ENCODE measurements at places on chromosomes 13 and 19.

DNA sequence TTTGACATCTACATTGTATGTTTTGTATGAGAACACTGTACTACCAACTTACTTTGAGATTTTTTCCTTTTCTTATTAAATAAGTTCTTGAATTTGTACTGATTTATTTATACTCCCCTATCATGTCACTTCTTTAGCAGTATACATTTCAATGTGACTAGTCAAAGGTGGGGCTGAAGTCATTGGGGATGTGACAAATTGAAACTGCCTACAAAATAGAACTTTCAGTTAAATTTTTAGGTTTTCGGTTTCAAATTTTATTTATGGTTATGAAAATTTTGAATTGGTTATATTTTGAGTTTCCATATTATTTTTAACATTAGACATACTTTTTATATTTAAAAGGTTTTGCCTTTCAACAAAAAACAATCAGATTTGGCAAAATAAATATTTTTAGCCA, 221.6 kb downstream of the NBEA start:
- DNase-seq, result no peak

DNA sequence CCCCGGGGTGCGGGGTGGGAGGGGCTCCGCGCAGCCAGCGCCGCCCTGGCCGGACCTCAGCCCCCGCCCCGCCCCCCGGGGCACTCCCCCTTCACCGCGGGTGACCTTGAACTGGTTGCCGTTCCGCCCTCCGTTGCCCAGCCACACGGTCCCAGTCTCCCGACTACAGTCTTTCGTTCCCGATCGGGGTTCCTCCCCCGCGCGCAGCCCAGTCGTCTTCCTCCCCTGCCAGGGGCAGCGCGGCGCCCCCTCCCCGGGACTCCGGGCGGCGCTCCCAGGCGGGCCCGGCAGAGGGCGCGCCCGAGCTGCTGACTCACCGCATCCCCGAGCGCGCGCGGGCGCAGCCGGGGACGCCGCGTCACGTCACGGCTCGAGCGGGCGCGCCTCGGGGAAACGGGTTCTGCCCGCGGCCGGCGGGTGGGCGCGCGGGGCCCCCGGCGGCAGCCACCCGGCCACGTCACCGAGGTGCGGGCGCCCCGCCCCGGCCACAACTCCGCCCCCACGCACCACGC, 459 bp downstream of the MIDN start:
- DNase-seq, result no peak

DNA sequence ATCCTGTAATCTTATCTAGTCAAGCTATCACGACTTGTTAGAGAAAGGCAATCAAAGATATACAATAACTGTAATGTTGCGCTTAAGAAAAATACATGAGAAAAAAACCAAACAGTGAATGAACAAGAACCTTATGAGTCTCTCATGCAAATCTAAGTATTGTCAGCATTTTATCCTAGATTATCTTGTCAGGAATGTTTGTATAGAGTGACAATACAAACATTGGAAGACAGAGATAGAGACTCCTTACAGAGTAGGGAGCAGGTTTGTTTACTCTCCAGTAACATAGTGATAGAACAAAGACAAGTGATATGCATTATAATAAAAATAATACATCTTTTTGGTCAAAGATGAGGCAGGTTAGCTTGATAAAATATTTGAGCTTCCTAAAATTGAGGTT, 444.8 kb downstream of the SLITRK5 start:
- no peak for DNase-seq

DNA sequence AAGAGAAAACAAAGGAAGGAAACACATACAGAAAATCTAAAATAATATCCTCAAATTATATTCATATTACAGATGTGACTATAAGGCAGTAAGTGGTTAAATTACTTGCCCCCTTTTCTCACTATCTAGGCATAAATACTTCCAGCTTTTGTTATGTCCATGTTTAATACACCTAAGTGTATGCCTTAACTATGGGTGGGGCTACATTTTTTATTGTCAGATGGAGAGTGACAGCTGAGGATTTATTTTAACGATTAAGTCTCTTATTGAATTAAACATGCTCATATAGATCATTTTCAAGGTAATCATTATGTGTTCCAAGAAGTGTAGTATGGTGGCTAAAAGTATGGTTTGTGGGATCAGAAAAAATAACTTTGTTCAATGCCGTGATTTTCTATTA, 909.3 kb downstream of the GPC5 start:
- DNase-seq, result no peak
